ENCODE measurements at places on chromosomes 2 and 18. TPM values are rescaled to one million over a fixed set of nuclear protein-coding genes. Genes with fewer than 3 reads are reported as not detected.

Gene IL1F10
- polyA plus RNA-seq: not detected

Gene ZNF512
- 79.6 TPM for polyA plus RNA-seq

Gene PAIP2B
- polyA plus RNA-seq: 19.7 TPM

Gene TNFAIP6
- polyA plus RNA-seq: 1.7 TPM

DNA sequence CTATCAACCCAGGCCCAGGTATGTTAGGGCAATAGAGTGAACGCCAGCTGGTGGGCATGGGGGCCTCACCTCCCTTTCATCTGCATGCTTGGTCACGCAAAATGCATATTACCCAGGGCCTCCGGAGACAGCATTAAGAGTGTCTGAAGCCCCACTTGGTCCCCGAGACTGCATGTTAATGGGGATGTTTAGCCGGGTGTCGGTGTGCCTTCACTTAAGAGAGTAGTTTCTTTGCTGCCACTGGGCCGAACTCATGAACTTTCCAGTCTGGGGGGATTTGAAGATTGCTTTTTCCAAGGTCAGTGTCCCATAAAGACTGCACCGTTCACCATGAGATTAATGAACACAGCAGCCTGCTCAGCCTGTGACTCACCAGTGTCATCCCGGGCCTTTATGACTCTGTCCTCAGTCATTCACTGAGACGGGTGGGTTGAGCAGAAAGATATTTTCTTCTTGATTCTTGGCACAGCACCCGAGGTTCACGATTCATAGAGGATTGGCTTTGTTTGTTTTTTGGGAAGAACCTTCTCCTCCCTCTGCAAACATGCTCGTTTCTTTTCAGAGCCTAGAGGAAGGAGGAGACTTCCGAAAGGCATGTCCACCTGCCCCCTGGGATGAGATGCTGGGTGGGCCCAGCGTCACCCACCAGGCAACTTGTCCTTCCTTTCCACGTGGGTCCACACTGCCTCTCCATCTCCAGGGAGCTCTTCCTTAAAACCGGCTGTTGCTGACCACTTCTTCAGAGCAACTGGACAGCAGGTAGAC is 199.1 kb downstream of the GLI2 start:
- no peak for DNase-seq

DNA sequence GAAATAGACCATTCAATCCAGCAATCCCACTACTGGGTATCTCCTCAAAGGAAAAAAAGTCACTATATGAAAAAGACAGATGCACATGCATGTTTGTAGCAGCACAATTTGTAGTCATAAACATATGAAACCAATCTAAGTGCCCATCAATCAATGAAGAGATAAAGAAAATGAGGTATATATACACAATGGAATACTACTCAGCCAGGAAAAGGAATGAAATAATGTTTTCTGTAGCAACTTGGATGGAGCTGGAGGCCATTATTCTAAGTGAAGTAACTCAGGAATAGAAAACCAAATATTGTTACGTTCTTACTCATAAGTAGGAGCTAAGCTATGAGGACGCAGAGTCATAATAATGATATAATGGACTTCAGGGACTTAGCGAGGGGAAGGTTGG is 45.2 kb upstream of the LRRC30 start:
- DNase-seq: no peak

- DNase-seq: no peak
These were observed 111.0 kb upstream of the ERBB4 start for GRCh38 chr2:212649646-212650045.

DNA sequence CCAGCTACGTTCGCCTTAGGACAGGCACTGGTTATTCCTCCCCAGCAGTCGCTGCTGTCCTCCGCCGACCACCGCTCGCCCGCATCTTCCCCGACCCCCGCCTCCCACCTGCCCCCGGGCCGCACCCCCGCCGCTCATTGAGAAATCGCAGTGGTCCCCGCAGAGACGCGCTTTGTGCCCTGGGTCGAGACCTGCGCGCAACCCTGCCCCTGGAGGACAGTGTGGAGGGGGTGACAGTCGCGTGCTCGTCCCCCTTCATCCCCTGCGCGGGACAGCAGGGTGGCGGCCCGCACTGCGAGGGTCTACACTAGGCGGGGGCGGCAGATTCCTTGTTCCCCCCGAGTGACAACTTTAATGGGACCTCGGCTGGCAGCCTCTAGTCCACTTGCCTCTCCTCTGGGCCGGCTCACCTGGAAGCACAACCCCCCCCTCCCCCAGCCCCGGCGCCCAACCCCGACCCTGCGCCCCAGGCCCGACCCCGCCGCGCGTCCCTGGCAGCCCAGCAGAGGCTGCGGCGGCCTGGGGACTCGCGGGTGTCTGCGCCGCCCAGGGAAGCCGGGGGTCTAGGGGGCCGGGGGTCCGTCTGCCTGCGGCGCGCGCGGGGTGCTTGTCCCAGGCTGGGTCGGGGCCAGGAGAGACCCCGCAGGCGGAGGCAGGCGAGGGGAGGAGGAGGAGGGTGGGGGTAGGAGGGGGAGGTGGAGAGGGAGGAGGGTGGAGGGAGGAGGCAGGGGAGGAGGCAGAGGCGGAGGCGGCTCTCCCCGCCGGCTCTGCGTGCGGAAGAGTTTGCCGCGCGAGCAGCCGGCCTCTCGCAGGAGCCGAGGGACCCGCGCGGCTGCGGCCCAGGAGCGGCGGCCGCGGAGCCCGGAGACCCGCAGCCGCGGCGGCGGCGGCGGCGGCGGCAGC is at the start of gene NPAS2:
Gene NPAS2, plus strand, starts transcription at position 770 of the 903 bp plus-strand sequence. CDS start 84,616 bp downstream, outside the sequence.
- DNase-seq: no peak

Measured in right renal pelvis (tissue), 4 donors.